ENCODE measurements at places on chromosomes 6 and 20.

- H3K4me1 ChIP-seq, result peaks cover 10% of the 10 kb centered on the region
- H3K27ac ChIP-seq, result no peak overlapping the region
- H3K36me3 ChIP-seq, result peaks cover 5% of the 10 kb centered on the region
- no peak overlapping the region for H3K4me3 ChIP-seq
- no peak for DNase-seq
Observed at GRCh38 chr6:2523061-2523460, 227.7 kb downstream of the MYLK4 start.

- H3K27ac ChIP-seq, result no peak overlapping the region
- H3K27me3 ChIP-seq, result peaks cover 17% of the 10 kb centered on the region
- H3K4me3 ChIP-seq, result no peak overlapping the region
Observed at GRCh38 chr20:17522528-17522927, 8.7 kb downstream of the BFSP1 start.

GRCh38 chr6:151999194-151999593 is 191.7 kb downstream of the ESR1 start:
- no peaks in the 10 kb centered on the region for H3K4me1 ChIP-seq
- no peak overlapping the region for H3K4me3 ChIP-seq
- no peak for DNase-seq
- H3K36me3 ChIP-seq, result no peaks in the 10 kb centered on the region
- H3K27ac ChIP-seq, result no peak overlapping the region

DNA sequence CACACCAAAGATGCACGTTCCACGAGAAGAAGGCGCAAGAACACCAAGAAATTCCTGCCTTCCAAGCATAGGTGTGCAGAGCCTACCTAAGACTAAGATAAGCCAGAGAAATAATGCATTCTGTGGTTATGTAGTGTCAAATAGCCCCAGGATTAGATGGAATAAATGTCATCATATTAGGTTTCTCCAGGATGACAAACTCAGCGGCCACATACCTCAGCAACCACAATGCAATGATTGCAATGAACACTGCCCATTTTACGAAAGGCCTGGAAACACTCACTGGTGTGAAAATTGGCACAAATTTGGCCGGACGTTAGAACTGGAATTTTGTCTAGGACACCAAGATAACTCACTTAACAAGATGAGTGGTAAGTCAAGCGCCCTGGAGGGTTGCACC is 129.7 kb downstream of the SLC22A3 start:
- no peak for DNase-seq
- no peak overlapping the region for H3K4me3 ChIP-seq
- H3K27ac ChIP-seq, result no peak overlapping the region
- H3K27me3 ChIP-seq, result peaks cover 4% of the 10 kb centered on the region

DNA sequence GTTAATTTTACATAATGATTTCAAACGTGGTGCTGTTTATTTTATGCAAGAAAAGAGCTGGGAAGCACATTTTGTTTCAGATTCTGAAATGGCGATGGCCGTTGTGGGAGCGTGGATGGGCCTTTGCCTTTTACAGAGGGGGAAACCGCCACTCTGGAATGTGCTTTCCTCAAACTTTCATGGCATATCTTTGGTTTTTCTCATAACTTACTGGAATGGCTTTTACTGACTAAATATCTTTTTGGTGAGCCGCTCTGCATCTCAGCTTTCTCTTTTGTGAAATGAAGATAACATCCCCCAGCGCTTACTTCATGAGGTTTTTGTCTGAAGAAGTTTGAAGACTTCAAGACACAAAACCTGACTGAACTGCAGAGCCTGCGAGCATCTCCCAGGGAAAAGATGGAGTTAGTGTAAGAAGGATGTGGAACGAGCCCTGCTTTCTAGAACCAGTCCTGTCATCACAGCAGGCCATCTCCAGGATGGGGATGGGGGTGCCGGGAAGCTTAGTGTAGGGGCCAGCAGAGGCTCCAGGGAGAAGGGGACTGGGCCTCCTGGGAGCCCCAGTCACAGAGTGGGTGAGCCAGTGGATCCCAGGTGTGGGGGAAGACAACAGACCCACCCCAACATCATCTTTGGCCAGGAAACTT is 61.8 kb upstream of the TIAM2 start:
- no peaks in the 10 kb centered on the region for H3K36me3 ChIP-seq
- no peak overlapping the region for H3K27ac ChIP-seq
- no peak overlapping the region for H3K4me3 ChIP-seq

DNA sequence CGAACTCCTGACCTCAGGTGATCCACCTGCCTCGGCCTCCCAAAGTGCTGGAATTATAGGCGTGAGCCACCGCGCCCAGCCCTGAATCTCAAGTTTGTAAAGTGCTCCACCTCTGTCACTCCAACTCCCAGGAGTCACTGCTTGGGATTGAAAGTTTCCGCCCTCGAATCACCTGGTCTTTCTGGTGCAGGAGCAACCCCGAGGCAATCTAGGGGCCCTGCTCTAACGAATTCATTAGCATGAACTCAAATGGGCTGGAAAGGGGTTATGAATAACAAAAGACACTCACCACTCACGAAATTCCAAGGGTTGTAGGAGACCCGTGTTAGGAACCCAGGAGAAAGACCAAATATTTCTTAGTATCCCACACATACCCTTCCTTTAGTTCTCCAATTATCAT is 26.1 kb downstream of the RBCK1 start:
- peaks cover 55% of the 10 kb centered on the region for H3K4me1 ChIP-seq
- H3K27ac ChIP-seq, result peak overlapping the region; percentile 59
- no peak for DNase-seq
- peak overlapping the region; percentile 56 for H3K4me3 ChIP-seq
- H3K27me3 ChIP-seq, result no peaks in the 10 kb centered on the region

- H3K27ac ChIP-seq, result no peak overlapping the region
- DNase-seq, result no peak
- H3K4me3 ChIP-seq, result no peak overlapping the region
- H3K27me3 ChIP-seq, result peaks cover 24% of the 10 kb centered on the region
- H3K36me3 ChIP-seq, result no peaks in the 10 kb centered on the region
Observed at GRCh38 chr20:57066126-57066900, 200.1 kb downstream of the BMP7 start.

GRCh38 chr6:41560431-41561192 is 14.4 kb downstream of the FOXP4 start:
- H3K4me1 ChIP-seq, result peaks cover 26% of the 10 kb centered on the region
- peak; percentile 91 for DNase-seq
- peaks cover 4% of the 10 kb centered on the region for H3K36me3 ChIP-seq
- H3K4me3 ChIP-seq, result peak overlapping the region; percentile 83
- peaks cover 52% of the 10 kb centered on the region for H3K27me3 ChIP-seq

DNA sequence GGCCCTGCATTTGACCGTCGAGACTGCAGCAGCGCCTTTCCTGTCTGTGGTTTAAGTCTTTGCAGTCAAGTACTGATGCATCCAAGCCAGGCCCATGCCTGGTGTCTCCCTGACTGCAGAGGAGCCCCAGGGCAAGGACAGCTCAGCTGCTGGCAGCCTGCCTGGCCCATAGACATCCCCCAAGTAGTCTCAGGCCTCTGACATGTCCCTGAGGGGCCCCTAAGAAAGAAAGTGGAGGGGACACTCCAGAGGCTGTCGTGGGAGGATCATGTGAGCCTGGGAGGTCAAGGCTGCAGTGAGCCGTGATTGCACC is 18.0 kb downstream of the HRH3 start:
- no peak overlapping the region for H3K4me3 ChIP-seq
- H3K27ac ChIP-seq, result no peak overlapping the region
- H3K27me3 ChIP-seq, result no peaks in the 10 kb centered on the region
- no peak for DNase-seq

DNA sequence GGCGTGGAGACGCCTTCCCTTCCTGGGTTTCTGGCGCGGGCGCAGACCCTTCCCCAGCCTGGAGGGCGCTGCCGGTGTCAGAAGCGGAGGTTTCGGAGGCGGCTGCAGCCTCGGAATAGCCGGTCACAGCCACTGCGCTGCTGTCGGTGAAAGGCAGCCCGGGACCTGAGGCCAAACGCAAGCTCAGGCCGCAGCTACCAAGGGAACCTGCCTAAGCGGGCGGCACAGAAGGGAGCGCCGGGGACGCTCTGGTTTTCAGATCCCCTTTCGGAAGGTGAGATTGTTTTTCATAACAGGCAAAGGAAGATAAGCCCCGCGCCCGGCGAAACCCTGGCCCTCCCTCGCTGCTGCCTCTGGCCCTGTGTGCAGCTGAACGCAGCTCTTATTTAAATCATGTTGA is 116.5 kb downstream of the FAM120B start:
- no peaks in the 10 kb centered on the region for H3K4me1 ChIP-seq
- H3K27me3 ChIP-seq, result peaks cover 27% of the 10 kb centered on the region
- DNase-seq, result no peak
- no peak overlapping the region for H3K27ac ChIP-seq

GRCh38 chr6:130322673-130323268 is 43.0 kb upstream of the TMEM200A start:
- peaks cover 10% of the 10 kb centered on the region for H3K4me1 ChIP-seq
- H3K4me3 ChIP-seq, result no peak overlapping the region
- no peak overlapping the region for H3K27ac ChIP-seq
- no peak for DNase-seq

- no peaks in the 10 kb centered on the region for H3K27me3 ChIP-seq
- H3K4me3 ChIP-seq, result no peak overlapping the region
- no peaks in the 10 kb centered on the region for H3K4me1 ChIP-seq
- no peak for DNase-seq
- no peaks in the 10 kb centered on the region for H3K36me3 ChIP-seq
Observed at GRCh38 chr20:14342918-14343317, 5.5 kb upstream of the FLRT3 start.

GRCh38 chr20:32045999-32046398 is 6.0 kb upstream of the HCK start:
- no peak overlapping the region for H3K27ac ChIP-seq
- H3K4me3 ChIP-seq, result no peak overlapping the region
- no peaks in the 10 kb centered on the region for H3K36me3 ChIP-seq
- no peak for DNase-seq
- peaks cover 2% of the 10 kb centered on the region for H3K4me1 ChIP-seq

GRCh38 chr6:83873869-83874268 is 14.4 kb downstream of the CYB5R4 start:
- H3K4me3 ChIP-seq, result no peak overlapping the region
- DNase-seq, result no peak
- H3K27ac ChIP-seq, result peak overlapping the region; percentile 0
- H3K4me1 ChIP-seq, result peaks cover 5% of the 10 kb centered on the region

GRCh38 chr20:9699181-9699580 is 139.7 kb downstream of the PAK5 start:
- no peak overlapping the region for H3K4me3 ChIP-seq
- DNase-seq, result no peak
- H3K27me3 ChIP-seq, result no peaks in the 10 kb centered on the region
- H3K27ac ChIP-seq, result no peak overlapping the region
- no peaks in the 10 kb centered on the region for H3K4me1 ChIP-seq
- no peaks in the 10 kb centered on the region for H3K36me3 ChIP-seq

- H3K36me3 ChIP-seq, result no peaks in the 10 kb centered on the region
- DNase-seq, result no peak
- no peak overlapping the region for H3K27ac ChIP-seq
- H3K4me1 ChIP-seq, result no peaks in the 10 kb centered on the region
- H3K27me3 ChIP-seq, result no peaks in the 10 kb centered on the region
Observed at GRCh38 chr6:97669191-97670031, 386.4 kb upstream of the MMS22L start.

GRCh38 chr20:6173481-6173880 is 50.7 kb upstream of the FERMT1 start:
- no peaks in the 10 kb centered on the region for H3K4me1 ChIP-seq
- no peak for DNase-seq
- H3K27me3 ChIP-seq, result no peaks in the 10 kb centered on the region
- H3K4me3 ChIP-seq, result no peak overlapping the region

GRCh38 chr6:129842881-129843409 is 18.2 kb downstream of the TMEM244 start:
- no peak for DNase-seq
- no peak overlapping the region for H3K4me3 ChIP-seq
- H3K27me3 ChIP-seq, result peaks cover 27% of the 10 kb centered on the region
- H3K27ac ChIP-seq, result no peak overlapping the region

GRCh38 chr20:48829940-48830339 is 2.1 kb upstream of the PREX1 start:
- H3K4me3 ChIP-seq, result no peak overlapping the region
- peaks cover 9% of the 10 kb centered on the region for H3K4me1 ChIP-seq
- no peak for DNase-seq
- H3K27ac ChIP-seq, result no peak overlapping the region
- H3K27me3 ChIP-seq, result no peaks in the 10 kb centered on the region

DNA sequence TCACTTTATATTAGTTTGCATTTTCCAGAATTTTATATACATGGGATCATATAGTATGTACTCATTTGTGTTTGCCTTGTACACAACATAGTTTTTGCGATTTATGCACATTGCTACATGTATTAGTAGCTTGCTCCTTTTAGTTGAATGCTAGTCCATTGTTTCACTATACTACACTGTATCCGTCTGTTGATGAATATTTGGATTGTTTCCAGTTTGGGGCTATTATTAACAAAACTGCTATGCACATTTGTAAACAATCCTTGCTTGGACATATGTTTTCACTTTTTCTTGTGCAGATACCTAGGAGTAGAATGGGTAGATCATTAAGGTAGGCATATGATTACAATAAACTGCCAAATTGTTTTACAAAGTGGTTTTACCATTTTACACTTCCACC is 3.9 kb upstream of the LRRC1 start:
- no peak overlapping the region for H3K27ac ChIP-seq
- peaks cover 35% of the 10 kb centered on the region for H3K27me3 ChIP-seq
- peaks cover 12% of the 10 kb centered on the region for H3K4me1 ChIP-seq

- H3K36me3 ChIP-seq, result no peaks in the 10 kb centered on the region
- peaks cover 58% of the 10 kb centered on the region for H3K27me3 ChIP-seq
- no peaks in the 10 kb centered on the region for H3K4me1 ChIP-seq
Observed at GRCh38 chr6:112307707-112308106, 39.4 kb upstream of the RFPL4B start.

All from activated naive CD8-positive, alpha-beta T cell treated with anti-CD3 and anti-CD28 coated beads, Interleukin-2, amount 10 ng/mL, durations not matched to agents 7 days and 5 days (primary cell).